ENCODE measurements at places on chromosomes 2 and 18. TPM values are rescaled to one million over a fixed set of nuclear protein-coding genes. Genes with fewer than 3 reads are reported as not detected.
A peak's percentile ranks its signal among the peaks of the same experiment; 100 is the strongest.

DNA sequence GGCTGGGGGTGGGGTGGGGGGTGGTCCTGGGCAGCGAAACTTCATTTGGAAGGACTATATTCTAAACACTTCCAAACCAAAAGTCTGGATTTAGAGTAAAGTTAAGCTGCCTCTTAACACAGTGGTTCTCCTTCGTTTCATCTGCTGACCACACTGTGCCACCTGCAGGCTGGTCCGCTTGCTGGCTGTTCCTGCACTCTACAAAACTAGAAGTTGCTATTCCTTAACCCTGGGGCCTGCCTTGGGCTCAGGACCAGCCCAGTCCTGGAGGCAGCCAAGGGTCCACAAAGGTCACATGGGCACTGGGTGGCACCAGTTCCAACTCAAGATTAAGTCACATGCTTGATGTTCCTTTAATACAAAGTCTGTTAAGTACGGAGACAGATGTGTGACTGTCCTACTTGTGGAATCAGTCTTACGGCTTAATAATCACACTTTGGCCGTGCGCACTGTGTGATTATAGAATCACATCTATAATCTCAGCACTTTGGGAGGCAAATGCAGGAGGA lies 195.4 kb downstream of the FAM210A start:
- H3K27ac ChIP-seq: peak overlapping the region; percentile 55
- no peaks in the 10 kb centered on the region for H3K27me3 ChIP-seq
- peak; percentile 35 for DNase-seq
- H3K36me3 ChIP-seq: no peaks in the 10 kb centered on the region
- H3K4me3 ChIP-seq: no peak overlapping the region

DNA sequence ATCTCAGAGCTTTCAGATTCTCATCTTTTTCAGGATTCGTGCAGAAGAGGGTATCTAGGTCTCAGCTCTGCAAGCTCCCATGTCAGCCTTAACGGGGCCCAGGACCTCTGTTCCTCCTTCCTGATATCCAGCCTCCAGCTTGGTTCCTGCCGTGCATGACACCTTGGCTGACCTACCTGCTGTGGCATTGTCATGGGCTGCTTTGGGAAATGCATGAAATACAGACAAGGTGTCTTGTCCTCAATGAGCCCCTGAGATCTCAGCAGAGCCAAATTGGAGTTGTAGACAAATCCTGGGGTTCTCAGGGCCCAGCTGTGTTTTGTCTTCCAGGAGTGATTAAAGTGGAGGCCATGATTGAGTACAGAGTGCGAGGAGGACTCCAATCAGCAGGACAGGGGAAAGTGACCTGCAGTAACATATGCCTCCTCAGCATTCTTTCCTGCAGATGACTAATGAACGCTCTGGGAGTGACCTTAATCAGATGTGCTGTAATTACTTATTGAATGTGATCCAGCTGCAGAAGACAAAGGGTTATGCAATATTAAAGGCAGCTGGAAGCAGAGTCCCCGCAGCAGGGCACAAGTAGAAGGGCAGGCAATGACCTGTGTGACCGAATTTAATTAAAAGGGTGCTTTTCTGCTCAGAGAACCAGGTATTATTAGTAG lies 141.1 kb downstream of the CCBE1 start:
- H3K4me3 ChIP-seq: no peak overlapping the region
- H3K27ac ChIP-seq: no peak overlapping the region
- H3K27me3 ChIP-seq: no peaks in the 10 kb centered on the region
- no peaks in the 10 kb centered on the region for H3K4me1 ChIP-seq
- no peaks in the 10 kb centered on the region for H3K36me3 ChIP-seq

DNA sequence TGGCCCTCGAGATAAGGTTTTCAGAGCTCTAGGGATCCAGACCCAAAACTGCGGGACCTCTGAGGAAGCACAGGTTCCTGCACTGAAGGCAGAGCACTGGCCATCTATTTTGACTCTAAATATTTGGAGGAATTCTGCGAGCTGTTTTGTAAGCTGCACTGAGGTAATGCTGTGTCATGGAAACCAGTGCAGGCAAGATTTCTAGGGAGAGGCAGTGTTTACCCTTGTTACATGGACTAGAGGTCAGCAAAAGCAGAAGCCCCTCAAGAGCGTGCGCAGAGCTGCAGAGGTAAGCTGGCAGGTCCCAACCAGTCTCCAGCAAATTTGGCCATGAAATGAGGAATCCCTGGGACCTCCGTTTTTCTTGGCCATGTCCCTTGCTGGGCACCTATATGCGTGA lies 137.3 kb downstream of the RNF152 start:
- H3K36me3 ChIP-seq: no peaks in the 10 kb centered on the region
- H3K27me3 ChIP-seq: no peaks in the 10 kb centered on the region
- H3K4me3 ChIP-seq: no peak overlapping the region
- H3K27ac ChIP-seq: no peak overlapping the region
- H3K4me1 ChIP-seq: no peaks in the 10 kb centered on the region

GRCh38 chr2:40512256-40512655 lies 60.4 kb upstream of the SLC8A1 start:
- H3K4me3 ChIP-seq: peak overlapping the region; percentile 53
- peak overlapping the region; percentile 67 for H3K27ac ChIP-seq
- H3K4me1 ChIP-seq: no peaks in the 10 kb centered on the region
- no peaks in the 10 kb centered on the region for H3K27me3 ChIP-seq
- no peak for DNase-seq

- H3K4me1 ChIP-seq: no peaks in the 10 kb centered on the region
- H3K4me3 ChIP-seq: no peak overlapping the region
- no peaks in the 10 kb centered on the region for H3K36me3 ChIP-seq
- no peaks in the 10 kb centered on the region for H3K27me3 ChIP-seq
- DNase-seq: no peak
These were observed 26.0 kb downstream of the TLK1 start for GRCh38 chr2:171134624-171135230.

- H3K27ac ChIP-seq: peak overlapping the region; percentile 52
- peaks cover 4% of the 10 kb centered on the region for H3K4me1 ChIP-seq
- H3K4me3 ChIP-seq: no peak overlapping the region
- peak; percentile 91 for DNase-seq
- H3K27me3 ChIP-seq: no peaks in the 10 kb centered on the region
These were observed 135.6 kb upstream of the KLHL29 start for GRCh38 chr2:23249348-23249747.

DNA sequence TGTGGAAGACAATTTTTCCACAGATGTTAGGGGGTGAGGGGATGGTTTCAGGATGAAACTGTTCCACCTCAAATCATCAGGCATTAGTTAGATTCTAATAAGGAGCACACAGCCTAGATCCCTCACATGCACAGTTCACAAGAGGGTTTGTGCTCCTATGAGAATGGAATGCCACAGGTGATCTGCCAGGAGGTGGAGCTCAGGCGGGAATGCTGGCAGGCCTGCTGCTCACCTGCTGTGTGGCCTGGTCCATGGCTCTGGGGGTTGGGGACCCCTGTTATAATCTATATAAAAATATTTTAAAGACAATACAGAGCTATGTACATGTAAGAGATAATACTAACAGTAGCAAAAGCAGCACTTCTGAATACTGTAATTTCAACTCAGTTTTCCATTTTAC lies 19.2 kb downstream of the CWC22 start:
- H3K27me3 ChIP-seq: no peaks in the 10 kb centered on the region
- no peak overlapping the region for H3K27ac ChIP-seq
- H3K36me3 ChIP-seq: no peaks in the 10 kb centered on the region
- no peak overlapping the region for H3K4me3 ChIP-seq
- DNase-seq: no peak

DNA sequence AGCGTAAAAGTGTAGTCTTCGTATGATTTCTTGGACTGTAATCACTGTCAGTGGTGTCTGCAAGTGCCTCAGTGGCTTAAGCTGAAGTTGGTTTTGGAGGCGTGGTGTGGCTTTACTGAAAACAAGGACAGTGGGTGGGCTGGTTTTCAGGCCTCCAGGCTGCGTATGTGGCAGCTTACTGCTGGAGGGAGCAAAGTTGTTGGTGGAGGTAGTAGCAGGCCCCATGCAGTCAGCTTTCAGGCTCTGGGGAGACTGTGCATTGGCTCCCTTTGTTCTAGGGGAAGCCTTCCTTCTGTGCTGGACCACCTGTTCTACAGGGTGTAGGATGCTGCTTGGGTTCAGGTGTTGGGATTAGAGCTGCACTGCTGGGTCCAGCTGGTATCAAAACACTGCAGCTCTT lies 91.6 kb downstream of the NCK2 start:
- H3K36me3 ChIP-seq: no peaks in the 10 kb centered on the region
- no peak overlapping the region for H3K4me3 ChIP-seq
- no peak for DNase-seq
- no peak overlapping the region for H3K27ac ChIP-seq
- no peaks in the 10 kb centered on the region for H3K4me1 ChIP-seq
- H3K27me3 ChIP-seq: no peaks in the 10 kb centered on the region

DNA sequence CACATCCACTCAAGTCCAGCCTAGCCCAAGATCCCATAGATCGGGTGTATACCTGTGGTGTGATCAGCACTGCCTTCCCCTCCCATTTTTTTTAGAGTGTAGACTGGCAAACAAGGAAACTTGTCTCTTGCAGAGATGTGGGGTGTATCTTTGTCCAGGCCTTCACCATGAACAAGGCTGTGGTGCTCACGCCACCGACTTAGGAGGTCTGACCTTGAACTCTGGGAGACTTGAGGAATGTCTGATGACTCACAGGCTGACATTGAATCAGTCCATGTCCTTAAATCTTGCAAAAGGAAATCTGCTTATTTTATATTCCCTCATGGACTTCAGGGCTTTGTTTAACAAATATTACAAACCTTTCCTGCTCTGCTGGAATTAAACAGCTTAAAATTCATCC lies 4.5 kb upstream of the CTIF start:
- no peaks in the 10 kb centered on the region for H3K36me3 ChIP-seq
- H3K27me3 ChIP-seq: no peaks in the 10 kb centered on the region
- H3K4me3 ChIP-seq: no peak overlapping the region
- no peak overlapping the region for H3K27ac ChIP-seq

DNA sequence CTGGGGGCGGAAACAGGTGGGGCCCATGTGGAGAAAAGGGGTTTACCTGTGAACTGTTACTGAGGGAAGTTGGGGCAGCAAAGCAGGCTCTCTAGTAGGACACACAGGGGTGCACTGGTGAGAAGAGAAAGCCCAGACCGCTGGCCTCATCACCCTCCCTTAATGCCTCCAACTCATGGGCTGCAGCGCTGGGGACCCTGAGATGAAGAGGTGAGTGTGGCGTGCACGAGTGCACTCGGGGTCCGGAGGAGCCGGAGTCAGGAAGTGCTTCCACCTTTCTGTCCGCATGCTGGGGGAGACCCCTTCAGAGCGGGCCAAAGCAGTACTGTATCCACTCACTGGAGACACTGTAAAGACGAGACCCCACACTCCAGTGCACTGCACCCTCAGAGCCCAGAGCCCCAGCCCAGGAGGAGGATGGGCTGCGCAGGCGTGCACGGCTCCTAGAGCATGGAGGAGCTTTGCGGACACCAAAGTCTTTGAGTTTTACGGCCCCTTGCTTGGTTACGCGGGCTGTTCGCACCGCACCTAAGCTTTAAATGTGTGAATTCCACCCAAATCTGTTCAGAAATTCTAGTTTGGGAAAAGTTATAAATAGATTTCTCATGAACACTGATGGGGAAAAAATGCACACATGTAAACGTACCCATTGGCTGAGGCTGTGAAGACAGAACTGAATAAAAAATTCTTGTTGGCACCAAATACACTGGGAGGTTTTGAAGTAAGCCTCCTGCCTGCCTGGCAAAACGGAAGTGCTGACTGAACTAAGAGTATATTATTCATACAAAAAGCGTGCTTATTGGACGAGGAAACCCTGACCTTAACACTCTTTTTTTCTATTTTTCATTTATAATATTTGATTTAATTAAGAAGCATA lies 45.4 kb upstream of the PPP4R1 start:
- no peak overlapping the region for H3K4me3 ChIP-seq
- no peak for DNase-seq
- H3K4me1 ChIP-seq: no peaks in the 10 kb centered on the region
- no peaks in the 10 kb centered on the region for H3K36me3 ChIP-seq
- no peaks in the 10 kb centered on the region for H3K27me3 ChIP-seq
- no peak overlapping the region for H3K27ac ChIP-seq

DNA sequence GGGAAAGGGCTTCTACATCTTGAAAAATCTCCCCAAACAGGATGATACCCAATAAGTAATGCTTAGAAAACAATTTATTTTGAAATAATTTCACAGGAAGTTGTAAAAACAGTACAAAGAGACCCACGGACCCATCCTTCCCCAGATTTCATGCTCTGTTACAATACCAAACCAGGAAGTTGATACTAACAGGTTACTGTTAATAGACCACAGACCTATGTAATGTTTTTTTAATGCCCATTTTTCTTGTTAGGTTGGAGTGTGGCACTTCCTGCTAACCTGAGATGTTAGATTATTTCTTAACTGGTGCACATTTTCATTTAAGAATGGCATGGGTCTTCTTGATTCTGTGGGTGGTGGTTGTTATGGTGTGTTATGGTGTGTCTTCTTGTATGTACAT lies 21.4 kb upstream of the MGAT5 start:
- no peak for DNase-seq
- H3K36me3 ChIP-seq: no peaks in the 10 kb centered on the region
- H3K27me3 ChIP-seq: no peaks in the 10 kb centered on the region
- H3K4me1 ChIP-seq: no peaks in the 10 kb centered on the region
- H3K27ac ChIP-seq: no peak overlapping the region

- no peaks in the 10 kb centered on the region for H3K4me1 ChIP-seq
- H3K27me3 ChIP-seq: no peaks in the 10 kb centered on the region
- no peak overlapping the region for H3K27ac ChIP-seq
These were observed 342.9 kb upstream of the ACVR2A start for GRCh38 chr2:147501968-147502367.

DNA sequence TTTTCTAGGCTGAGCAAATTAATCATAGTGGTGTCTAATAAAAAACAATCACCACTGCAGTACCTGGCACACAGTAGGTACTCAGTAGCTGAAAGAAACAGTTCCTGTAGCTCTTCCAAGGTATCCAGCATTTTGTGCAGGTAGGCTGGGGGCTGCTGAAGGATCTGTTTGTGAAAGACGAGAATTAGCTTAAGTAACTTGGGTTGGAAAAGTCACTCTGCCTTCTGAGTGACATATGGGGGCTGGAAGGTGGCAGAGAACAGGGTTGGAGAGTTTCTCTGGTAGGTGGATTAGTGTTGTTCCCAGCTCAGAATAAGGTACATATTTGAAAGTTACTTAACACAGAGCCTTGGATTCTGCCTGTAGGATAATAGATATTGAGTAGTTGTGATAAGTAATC lies 72.8 kb downstream of the FMNL2 start:
- DNase-seq: no peak
- no peaks in the 10 kb centered on the region for H3K36me3 ChIP-seq
- H3K4me1 ChIP-seq: peaks cover 10% of the 10 kb centered on the region
- H3K27me3 ChIP-seq: no peaks in the 10 kb centered on the region

Gene IL1A
- total RNA-seq: not detected

Gene DNER
- total RNA-seq: 1.3 TPM

Gene ALPG
- not detected for total RNA-seq

Gene MTX2
- total RNA-seq: 23.6 TPM
